Brain microvascular endothelial cell (primary cell): ENCODE measurements at places on chromosomes 3 and 15.

GRCh38 chr3:125033135-125033534, 22.7 kb downstream of the HEG1 start:
- no peak for DNase-seq

GRCh38 chr3:156187146-156187769, 66.9 kb downstream of the KCNAB1 start:
- peak; percentile 21 for DNase-seq

DNA sequence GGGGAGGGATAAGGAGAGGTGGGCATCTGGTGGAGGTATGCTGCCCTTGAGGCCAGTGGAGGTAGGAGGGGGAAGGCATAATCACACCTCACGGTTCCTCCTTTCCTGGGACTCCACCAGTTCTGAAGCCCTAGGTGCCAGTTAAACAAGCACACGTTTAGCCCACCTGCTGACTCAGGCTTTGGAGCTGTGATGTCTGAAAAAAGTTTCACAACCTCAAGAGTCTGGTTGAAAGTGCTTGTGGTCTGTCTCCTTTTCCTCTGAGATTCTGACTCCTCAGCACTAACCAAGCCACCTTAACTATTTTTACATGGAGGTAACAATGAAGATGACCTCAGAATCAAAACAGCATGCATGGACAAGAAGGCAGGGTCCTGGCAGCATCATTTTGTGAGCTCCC, 23.0 kb downstream of the HPS3 start:
- DNase-seq = peak; percentile 59

- no peak for DNase-seq
Observed at GRCh38 chr15:40746916-40747418, 8.1 kb downstream of the RMDN3 start.

DNA sequence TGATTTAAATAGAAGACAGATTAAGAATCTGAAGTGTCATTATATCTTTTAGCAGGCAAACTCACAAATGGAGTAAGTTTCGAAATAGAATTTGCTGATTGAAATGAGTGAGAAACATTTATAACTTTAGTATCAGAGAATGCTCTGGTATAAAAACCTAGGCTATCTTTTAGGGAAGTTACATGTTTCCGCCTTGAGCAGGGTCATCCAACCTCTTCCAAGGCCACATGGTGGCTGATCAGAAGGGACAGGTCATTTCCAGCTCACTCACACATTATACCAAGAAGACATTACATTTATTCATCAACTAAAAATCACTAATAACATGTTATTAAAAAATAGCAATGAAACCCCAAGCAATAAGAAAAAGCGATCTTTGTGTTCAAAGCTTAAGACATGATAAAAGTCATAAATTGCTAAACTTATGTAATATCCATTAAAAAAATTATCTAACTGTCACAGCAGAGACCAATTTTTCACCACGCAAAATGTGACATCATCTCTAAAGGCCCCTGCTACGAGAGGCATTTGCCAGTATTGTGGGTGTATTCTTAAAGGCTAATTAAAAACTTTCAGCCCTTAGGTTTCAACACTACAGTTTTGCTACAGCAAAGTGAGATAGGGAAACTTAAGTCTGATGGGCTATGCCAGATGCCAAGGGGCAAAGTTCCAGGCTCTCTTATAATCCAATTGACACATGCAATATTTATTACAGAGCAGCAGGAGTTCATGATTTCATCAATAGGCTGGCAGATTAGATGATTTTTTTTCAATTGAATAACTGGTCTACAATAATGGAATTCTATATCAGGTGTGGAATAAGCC, 240.4 kb upstream of the TBL1XR1 start:
- DNase-seq = no peak

DNA sequence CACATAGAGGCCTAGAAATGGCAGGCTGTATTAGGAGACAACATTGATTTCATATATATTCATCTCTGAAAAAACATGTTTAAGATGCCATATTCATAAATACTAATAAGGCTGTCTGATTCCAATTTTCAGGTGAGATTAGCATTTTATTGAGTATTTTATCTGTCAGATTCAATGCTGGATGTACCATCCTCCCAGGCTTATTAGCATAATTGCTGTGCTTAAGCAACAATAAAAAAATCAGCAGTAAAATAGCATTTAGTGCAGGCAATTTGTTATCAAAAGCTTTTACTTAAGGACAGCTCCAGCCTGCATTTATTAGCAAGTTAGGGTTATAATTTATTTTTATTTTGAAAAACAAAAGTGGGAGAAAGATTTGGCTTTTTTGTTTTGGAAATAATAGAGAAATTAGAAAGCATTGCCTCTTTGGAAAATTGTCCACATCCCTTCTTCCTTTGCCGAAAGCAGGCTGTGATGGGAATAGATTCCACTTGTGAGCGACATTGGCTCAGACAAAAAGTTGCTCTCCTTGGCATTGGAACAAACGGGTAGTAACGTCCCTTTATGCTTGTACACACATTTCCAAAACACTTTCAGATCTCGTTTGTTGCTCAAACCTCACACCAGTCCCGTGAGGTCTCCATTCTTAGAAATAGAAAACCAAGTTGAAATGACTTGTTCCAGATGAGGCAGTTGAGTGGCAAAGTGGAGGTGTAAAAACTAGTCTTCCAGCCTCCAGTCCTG, 134.0 kb downstream of the LPP start:
- no peak for DNase-seq

DNA sequence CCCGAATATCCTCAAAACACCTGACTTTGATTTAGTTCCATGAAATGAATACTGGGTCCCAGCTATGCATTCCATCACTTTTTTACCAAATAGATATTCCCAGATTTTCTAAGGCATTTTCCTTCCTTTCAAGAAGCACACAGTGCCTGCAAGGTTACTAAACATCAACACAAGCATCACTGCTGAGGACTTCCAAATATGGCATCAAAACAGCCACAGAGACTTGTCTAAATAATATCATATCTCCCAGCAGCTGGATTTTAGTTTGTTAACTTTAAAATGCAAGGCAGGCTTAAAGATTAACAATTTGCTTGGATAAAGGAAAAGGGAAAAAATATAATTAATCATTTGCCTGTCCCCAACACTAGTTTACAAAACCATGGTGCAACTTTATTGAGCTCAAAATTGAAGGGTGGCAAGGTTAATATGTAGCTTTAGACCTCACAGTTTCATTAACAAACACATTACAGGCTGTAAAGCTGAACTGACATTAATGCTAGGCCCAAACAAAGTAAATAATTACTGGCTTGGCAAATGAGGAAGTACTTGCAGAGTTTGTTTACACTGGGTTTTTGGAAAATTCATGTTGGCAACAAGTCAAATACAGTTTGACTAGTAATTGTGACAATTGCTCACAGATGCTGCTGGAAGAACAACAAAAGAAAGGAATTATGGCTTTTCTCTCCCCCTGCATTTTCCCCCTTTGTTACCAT, 401.7 kb upstream of the CDIN1 start:
- DNase-seq = no peak

DNA sequence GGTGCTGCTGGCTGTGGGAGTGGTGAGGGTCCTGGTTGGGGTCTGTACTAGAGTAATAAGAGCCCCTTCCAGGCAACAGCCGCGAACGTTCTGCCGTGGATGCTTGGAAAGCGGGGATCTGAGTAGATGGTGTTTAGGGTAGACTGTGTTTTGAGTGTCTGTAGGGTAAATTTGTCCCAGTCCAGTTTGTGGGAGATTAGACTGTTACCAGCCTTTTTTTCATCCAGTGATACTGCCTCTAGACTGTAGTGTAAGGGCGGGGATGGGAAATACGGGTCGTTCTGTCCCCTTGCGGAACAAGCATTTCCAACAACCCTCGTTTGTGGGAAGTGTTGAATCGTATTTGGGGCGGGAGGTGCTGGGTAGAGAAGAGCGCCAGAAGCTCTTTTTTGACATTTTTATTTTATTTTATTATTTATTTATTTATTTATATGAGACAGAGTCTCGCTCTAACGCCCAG, 424 bp downstream of the HAUS2 start:
- DNase-seq = peak; percentile 3

- DNase-seq = no peak
Observed at GRCh38 chr3:42805141-42805821, 991 bp upstream of the HIGD1A start.

- no peak for DNase-seq
Observed at GRCh38 chr3:68151359-68151758, 496.9 kb upstream of the SUCLG2 start.

DNA sequence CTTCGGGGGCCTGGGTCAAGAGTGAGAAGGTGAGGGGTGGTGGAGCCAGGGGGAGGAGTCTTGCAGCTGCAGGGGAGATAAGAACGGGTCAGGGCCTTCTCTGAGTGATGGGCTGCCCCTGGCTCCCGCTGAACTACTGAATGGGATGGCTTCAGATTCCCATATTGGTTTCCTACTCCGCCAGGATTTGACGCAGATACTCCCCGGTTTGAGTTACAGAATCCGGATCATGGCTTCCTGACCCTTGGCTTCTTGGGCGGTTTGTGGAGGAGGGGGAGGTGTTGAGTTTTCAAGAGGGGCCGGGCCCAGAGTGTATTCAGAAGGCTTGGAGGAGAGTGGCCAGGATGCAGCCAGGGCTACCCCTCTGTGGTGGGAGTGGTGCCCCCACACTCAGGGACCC, 119.9 kb upstream of the ATP2B2 start:
- DNase-seq = no peak

DNA sequence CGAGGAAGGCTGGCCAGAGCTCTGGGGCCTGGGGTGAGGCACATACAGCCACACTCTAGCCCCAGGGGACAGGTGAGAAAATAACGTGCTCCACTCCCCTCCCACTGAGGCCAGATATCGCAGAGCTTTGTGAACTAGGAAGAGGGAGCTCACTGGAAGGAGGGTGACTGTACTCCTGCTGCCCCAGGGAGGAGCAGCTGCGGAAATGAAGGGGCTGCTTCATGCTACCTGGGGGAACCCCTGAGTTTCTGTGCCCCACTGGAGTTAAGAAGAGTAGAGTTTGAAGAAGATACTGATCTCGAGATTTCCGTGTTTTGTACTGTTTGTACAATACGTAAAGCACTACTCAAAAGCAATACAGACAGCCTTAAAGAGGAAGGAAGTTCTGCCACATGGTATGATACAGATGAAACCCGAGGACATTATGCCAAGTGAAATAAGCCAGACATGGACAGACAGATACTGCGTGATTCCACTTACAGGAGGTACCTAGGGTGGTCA, 44.6 kb downstream of the CMTM6 start:
- no peak for DNase-seq

GRCh38 chr15:81052046-81052445, 51.3 kb downstream of the TLNRD1 start:
- no peak for DNase-seq

GRCh38 chr3:177754508-177754921, 557.2 kb upstream of the TBL1XR1 start:
- DNase-seq = no peak

GRCh38 chr15:70447521-70447920, 315.8 kb downstream of the UACA start:
- no peak for DNase-seq

- no peak for DNase-seq
Observed at GRCh38 chr3:182309120-182309519, 484.2 kb upstream of the ATP11B start.

DNA sequence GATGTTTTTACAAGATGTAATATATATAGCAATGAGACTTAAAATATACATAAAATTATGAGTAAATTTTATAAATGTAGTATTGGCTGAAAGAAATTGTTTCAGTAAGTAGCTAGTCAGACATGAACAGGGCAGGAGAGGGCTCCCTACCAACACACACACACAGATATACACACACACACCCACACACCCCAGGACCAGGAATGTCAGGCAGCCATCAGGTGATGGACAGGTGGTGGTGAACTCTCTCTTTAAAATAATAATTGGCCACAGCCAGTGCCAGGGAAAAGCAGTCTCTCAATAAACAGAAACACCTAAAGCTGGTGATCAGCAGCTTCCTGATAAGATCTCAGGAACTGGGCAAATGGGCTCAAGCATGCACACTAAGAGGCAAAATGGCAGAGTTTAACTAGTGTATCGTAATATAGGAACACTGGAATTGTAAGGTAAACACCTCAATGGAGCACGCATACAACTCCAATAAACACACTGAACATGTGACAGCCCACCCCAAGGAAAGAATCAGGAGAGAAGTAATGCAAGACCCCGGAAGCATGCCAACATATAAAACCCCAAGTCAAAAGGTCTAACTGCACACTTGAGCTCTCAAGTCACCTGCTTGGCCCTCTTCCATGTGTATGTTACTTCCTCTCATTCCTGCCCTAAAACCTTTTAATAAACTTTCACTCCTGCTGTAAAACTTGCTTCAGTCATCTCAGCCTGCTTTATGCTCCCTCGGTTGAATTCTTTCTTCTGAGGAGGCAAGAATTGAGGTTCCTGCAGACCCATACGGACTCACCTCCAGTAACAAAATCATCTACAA, 1034.1 kb upstream of the SEMA6D start:
- DNase-seq = no peak

- no peak for DNase-seq
Observed at GRCh38 chr3:24184528-24185176, 239.6 kb downstream of the NR1D2 start.

- DNase-seq = no peak
Observed at GRCh38 chr3:45612138-45612537, 17.6 kb downstream of the LIMD1 start.

GRCh38 chr15:76333720-76334437, 2.7 kb upstream of the ISL2 start:
- no peak for DNase-seq

DNA sequence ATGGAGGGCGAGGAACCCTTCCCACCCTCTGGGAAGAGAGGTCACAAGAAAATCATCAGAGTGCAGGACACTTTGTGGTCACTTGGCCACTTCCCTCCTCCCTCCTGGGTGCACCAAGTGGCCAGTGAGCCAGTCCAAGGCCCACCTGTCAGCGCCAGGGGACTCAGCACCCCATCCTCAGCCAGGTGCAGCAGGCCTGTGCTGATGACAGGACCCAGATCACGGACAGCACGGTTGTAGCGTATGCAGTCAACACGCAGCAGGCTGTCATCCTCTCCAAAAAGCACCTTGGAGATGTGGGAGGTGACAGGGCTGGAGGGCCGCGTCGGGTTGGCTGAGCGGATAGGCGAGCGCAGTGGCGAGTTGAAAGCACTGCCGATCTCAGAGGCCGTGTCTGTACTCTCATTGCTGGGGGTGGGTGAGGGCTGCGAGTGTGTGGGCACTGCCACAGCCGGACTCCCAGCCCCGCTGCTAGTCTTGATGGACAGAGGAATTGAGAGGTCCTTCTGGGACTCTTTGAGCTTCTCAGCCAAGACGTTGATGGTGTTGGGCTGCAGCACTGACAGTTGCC, 41.5 kb downstream of the SEMA3G start:
- no peak for DNase-seq

DNA sequence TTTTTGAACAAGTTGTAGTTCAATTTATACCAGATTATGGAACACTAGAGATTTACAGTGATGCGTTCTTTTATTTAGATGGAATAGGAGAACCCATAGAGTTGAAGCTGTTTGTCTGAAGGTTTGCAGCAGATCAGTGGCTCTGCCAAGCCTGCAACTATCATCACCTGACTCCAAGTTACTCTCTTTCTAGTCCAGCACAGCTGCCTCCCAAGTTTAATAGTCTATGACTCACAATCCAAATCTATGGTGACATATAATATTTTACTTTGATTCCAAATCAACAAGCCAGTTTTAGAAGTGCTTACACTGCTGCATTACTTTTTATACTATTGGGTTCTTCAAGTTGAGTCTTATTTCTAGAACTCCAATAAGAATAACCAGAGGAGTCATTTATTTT, 400.4 kb downstream of the LPP start:
- peak; percentile 33 for DNase-seq

- DNase-seq = no peak
Observed at GRCh38 chr3:153897842-153898241, 223.3 kb upstream of the ARHGEF26 start.
